Omental fat pad (tissue), 4 donors: ENCODE measurements at places on chromosomes 2 and 18. TPM values are rescaled to one million over a fixed set of nuclear protein-coding genes. Genes with fewer than 3 reads are reported as not detected.

DNA sequence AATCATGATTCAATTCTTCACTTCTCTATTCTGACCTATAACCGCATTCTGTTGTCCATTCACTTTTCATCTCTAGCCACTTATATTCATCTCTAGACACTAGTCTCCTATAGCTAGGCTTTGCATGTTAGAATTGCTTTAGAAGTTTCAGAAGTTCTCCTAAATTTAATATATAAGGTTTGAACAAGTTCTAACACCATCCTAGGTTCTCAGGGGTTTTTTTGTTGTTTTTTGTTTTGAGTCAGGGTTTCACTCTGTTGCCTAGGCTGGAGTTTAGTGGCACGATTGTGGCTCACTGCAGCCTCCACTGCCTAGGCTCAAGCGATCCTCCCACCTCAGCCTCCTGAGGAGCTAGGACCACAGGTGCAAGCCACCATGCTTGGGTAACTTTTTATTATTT is 19.9 kb downstream of the WDSUB1 start:
- no peak for DNase-seq

DNA sequence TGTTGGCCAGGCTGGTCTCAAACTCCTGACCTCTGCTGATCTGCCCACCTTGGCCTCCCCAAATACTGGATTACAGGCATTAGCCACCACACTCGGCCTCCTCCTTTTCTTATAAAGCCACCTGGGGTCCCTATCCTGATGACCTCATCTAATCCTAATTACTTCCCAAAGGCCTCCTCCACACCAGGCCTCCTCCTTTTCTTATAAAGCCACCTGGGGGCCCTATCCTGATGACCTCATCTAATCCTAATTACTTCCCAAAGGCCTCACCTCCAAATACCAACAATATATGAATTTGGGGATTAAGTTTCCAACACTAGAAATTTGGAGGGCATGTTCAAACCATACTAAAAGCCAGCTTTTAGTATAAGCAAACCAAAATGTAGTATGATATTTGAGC is 9.7 kb upstream of the RMC1 start:
- no peak for DNase-seq

- no peak for DNase-seq
Observed at GRCh38 chr18:45107425-45107824, 426.7 kb downstream of the SETBP1 start.

GRCh38 chr2:134712736-134713135 is 6.1 kb downstream of the TMEM163 start:
- DNase-seq: no peak

- no peak for DNase-seq
Observed at GRCh38 chr2:67277450-67277849, 119.7 kb upstream of the ETAA1 start.

DNA sequence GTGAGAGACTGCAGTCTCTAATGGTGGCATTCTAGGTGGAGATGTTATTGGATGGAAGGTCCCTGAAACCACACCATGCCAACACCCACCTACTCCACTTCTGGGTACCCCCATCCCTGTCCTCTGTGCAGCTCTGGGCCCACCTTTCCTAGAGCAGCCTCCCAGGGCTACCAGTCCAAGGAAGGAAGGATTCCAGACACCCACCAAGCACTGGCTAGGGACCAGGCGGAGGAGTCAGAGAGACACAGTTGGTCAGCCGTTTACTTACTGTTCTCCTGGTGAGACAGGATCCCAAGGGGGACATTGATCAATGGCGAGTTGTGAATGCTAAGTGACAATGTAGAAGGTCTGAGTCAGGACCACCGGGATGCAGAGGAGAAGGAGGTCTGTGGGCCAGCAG is 151.6 kb downstream of the TTC32 start:
- no peak for DNase-seq

DNA sequence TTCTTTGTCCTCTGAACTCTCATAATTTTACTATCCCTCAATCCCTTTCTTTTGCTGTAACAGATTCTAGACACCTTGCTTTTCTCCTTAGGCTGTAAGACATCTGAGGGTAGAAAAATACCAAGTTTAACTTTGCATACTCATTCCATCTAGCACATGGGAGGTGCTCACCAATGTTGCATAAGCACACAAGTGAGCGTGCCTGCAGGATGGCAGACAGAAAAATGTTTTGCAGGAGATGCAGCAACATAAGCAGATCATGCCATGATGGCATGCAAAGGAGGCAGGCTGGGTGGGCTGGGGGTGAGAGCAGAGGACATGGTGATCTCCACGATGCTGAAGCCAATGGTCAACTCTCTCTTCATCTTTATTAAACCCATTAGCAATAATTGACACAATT is 24.1 kb downstream of the CYRIA start:
- no peak for DNase-seq

GRCh38 chr2:180124273-180125139 is 117.4 kb upstream of the CWC22 start:
- DNase-seq: no peak

DNA sequence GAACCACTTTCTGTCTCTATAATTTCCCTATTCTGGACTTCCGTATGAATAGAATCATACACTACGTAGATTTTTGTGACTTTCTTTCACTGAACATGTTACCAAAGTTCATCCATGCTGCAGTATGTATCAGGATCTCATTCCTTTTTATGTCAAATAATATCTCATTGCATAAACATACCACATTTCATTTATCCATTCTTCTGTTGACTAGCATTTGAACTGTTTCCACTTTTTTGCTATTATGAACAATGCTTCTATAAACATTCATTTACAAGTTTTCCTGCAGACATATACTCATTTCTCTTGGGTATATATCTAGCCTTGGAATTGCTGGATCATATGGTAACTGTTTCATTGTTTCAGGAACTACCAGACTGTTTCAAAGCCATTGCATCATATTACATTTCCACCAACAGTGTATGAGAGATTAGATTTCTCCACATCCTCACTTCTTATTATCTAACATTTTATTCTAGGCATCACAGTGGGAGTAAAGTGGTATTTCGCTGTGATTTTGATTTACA is 186.2 kb downstream of the DYM start:
- DNase-seq: no peak

- no peak for DNase-seq
Observed at GRCh38 chr2:3532941-3533340, 13.6 kb upstream of the ADI1 start.

Gene C2orf66
- total RNA-seq: not detected

Gene SPHKAP
- not detected for total RNA-seq
